ENCODE measurements at places on chromosomes 2 and 18. TPM values are rescaled to one million over a fixed set of nuclear protein-coding genes. Genes with fewer than 3 reads are reported as not detected.

The GCG gene
- 0.49 TPM for total RNA-seq

The DCDC2C gene
- 0.49 TPM for total RNA-seq

The MLPH gene
- total RNA-seq = 0.98 TPM

The TDRD15 gene
- total RNA-seq = not detected

The SLC23A3 gene
- not detected for total RNA-seq

The ALPG gene
- total RNA-seq = not detected

The TYMS gene
- 5.2 TPM for total RNA-seq
